ENCODE measurements at places on chromosomes 3 and 15.

GRCh38 chr3:175149675-175150074 is 290.5 kb downstream of the NAALADL2 start:
- no peak for DNase-seq

- peak; percentile 46 for DNase-seq
Observed at GRCh38 chr3:186361762-186362536, at the start of gene DGKG. DGKG (minus strand) TSS chr3:186362234; CDS start chr3:186320459, 41,775 bp downstream.

DNA sequence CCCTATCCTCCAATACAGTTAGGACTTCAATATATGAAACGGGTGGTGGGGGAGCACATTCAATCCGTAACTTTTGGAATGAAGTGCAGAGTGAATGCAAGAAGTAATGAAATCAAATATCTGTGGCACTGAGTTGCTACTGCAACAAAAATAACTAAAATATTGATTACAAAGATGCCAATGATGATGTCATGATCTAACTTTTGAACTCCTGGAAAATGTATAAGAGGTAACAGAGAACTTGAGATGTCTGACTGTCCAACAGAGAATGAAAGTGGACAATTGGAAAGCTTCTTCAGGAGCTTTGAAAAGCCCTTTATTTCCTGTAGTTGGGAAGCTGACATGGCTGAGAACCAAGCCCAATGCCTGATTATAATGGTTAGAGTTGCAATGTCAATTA is 279.9 kb downstream of the ZBBX start:
- no peak for DNase-seq

- no peak for DNase-seq
Observed at GRCh38 chr15:31503256-31503655, 176.6 kb downstream of the KLF13 start.

GRCh38 chr15:63104727-63105126 is 16.9 kb upstream of the LACTB start:
- no peak for DNase-seq

DNA sequence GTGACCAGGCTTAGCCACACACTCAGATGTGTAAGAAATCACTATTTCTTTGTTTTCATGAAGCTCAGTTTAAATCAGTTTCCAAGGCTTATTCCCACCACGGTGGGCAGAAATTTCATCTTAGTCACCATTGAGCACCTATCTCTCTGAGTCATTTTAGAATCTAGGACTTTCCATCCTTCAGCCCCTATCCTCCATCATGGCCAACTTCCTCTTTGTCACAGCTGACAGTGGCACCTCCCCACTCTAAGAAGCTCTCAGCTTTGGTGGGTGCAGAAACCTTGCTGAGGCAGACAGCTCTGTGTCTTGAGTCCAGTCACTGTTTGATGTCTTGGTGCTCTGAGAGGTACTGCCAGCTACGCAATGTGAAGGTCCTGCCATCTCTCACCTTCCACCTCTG is 32.9 kb downstream of the SNTN start:
- DNase-seq: no peak

DNA sequence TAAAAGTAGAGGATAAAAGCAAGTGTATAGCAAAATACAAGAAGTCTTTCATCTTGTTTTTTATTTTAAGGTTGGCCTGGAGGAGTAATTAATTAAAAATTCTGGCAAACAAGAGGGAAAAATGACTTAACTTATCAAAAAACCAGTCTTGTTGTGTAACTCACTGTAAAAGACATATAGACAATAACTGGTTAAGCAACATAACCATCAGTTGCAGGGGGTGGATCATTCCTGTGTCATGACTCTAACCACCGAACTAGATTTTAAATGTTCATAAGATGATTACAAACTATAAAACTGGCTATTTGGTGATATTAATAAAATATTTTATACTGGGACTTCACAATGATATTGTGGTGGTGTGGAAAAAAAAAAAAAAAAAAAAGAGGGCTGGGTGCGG is 130.6 kb downstream of the STAG1 start:
- no peak for DNase-seq

- no peak for DNase-seq
Observed at GRCh38 chr3:188913084-188913483, 258.7 kb upstream of the TPRG1 start.

GRCh38 chr3:115072265-115073021 is 74.6 kb downstream of the ZBTB20 start:
- no peak for DNase-seq

- no peak for DNase-seq
Observed at GRCh38 chr3:148208975-148209374, 488.7 kb upstream of the AGTR1 start.

GRCh38 chr3:152232679-152233078 is 36.0 kb upstream of the MBNL1 start:
- DNase-seq: no peak

GRCh38 chr3:87805670-87806069 is 253.1 kb downstream of the CGGBP1 start:
- no peak for DNase-seq

- DNase-seq: no peak
Observed at GRCh38 chr15:87761736-87762509, 494.6 kb downstream of the NTRK3 start.

GRCh38 chr3:128493570-128494366 is 767 bp upstream of the GATA2 start:
- DNase-seq: no peak

DNA sequence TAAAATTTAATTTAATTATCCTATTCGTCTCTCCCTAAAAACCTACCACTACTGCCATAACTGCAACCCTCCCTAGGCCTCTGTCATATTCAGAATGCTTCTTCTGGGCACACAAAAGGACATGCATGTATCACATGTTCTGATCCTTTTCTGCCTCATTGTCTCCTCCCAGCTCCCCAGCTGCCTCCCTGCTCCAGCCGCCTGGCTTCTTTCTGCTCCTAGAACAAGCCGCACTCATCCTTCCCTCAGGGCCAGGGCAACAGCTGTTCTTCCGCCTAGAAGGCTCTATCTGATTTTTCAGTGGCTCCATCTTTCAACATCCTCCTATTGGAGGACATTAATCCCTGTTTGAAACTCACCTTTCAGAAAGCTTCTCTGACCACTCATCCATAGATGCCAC is 38.6 kb downstream of the TMED3 start:
- no peak for DNase-seq

- DNase-seq: peak; percentile 79
Observed at GRCh38 chr15:75029378-75030022, 6.1 kb downstream of the PPCDC start.

- no peak for DNase-seq
Observed at GRCh38 chr3:30527720-30528119, 78.7 kb upstream of the TGFBR2 start.

DNA sequence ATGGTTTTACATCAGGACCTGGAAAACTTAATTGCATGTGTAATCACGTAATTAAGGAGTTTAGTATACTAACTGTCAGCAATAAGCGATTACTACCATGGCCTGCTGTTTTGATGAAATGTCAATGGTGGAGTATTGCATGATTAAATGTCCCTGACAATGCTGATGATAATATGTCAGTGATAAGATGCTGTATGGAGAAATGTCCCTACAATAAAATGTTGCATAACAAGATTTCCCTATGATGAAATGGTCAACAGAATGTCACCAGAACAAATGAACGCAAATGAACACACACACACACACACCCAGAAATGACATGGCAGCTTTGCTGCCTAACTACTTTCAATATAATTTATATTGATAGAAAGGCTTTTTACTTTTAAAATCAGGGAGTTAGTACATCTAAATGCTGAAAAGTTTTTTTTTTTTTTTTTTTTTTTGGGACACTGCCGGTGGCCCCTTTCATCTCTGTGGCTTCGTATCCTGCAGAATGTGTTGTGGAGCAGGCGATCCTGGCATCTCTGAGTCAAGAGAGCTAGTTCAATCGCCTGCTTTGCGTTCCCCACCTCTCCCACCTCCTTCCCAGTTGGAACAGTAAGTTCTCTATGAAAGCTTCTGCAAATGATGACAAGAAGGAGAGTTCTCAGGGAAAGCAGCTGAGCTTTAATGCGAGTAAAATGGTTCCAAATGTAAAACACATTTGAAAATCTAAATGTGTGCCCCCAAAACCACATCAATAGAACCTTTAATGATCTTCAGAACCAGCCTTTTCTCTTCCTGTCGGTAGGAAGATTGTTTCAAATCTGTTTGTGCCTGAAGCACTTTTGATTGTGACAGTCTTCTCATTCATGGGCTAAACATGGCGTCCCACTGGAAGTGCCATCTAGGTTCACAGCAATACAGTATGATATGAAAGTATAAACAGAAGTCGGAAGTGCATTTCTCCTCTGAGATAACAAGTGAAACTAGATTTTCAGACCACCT is 170.1 kb upstream of the GBE1 start:
- no peak for DNase-seq

DNA sequence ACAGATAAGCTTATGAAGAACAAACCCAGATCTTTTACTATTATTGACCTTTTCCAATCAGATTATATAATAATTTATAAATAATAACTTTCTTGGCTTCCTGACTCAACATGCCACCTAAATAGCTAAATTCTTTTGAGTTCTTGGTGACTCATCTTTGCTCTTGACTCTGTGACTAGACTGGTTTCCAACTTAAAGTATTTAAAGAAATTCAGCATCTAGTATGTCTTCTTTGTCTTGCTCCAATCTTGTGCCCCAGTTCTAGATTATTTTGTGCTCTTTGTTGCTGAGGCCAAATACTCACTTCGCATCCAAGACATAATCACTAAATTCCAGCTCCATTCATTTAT is 483.2 kb upstream of the TBL1XR1 start:
- DNase-seq: no peak

GRCh38 chr3:186254676-186255650 is 107.1 kb downstream of the DGKG start:
- peak; percentile 52 for DNase-seq

DNA sequence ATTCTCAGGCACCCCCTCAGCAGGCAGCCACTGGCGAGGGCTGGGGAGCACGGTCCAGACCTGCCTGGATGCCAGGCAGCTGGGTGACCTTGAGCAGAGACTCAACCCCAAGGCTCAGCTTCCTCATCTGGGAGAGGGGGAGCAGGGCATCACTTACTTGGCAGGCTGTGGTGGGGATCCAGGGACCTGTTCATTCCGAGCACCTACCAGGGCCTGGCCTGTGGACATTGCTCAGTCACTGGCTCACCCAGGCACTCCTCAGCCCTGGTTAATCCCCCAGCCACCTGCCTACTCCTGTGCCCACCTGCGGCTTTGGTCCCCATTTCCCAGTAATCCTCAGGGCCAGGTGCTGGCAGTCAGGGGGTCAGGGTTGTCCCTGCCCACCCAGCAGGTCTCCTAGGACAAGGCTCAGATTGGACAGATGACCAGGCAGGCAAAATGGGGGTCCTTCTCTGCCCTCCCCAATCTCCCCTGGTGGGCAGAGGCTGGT is 9.3 kb upstream of the RPL29 start:
- no peak for DNase-seq

GRCh38 chr3:34851137-34851536 is 788.2 kb upstream of the ARPP21 start:
- DNase-seq: no peak

DNA sequence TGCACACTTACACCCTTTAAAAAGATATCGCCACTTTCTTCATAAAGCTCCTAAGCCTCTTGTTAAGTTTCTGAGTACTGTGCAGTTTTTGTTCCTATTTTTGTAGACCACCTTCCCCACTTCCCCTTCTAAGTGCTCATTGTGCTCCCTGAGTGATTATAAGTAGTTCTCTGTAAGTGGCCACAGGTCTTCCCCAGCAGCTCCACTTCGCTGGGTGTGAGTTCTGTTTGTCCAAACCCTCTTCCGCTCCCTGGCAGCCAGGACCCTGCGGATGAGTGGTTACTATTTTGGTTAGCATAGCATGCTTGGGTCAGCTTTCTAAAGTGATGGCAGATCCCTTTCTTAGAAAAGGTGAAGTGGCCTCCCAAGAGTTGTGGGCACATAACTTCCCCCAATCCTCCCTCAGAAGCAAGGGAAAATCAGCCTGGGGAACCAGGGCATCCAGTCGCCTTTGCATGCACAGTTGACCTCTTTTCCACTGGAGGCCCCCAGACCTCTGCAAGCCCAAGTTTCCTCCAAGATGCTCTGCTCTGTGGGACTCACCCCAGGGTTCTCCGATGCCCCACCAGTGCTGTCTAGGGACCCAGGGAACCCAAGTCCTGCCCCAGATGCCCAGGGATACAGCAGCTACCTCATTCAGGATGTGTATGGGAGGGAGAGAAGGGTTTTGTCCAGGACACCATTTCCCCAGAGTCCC is 69.6 kb downstream of the ATP10A start:
- no peak for DNase-seq

DNA sequence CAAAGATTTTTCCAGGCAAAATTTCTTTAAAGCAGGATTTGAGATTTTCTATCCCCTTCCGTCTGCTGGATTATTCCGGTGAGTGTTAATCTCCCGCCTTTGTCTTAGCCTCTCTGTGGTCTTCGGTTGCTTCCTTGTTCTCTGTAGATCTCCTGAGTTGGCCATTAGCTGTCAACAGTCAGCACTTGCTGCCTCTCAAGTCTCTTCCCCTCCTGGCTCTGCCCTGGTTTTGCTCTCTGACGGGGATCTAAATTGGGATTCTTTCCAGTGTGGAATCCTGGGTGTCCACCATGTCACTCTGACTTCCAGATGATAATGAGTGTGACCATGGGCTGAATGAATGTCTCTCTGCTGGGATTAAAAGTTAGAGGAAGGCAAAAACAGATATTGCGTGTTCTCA is 121.5 kb downstream of the IGF1R start:
- DNase-seq: no peak

DNA sequence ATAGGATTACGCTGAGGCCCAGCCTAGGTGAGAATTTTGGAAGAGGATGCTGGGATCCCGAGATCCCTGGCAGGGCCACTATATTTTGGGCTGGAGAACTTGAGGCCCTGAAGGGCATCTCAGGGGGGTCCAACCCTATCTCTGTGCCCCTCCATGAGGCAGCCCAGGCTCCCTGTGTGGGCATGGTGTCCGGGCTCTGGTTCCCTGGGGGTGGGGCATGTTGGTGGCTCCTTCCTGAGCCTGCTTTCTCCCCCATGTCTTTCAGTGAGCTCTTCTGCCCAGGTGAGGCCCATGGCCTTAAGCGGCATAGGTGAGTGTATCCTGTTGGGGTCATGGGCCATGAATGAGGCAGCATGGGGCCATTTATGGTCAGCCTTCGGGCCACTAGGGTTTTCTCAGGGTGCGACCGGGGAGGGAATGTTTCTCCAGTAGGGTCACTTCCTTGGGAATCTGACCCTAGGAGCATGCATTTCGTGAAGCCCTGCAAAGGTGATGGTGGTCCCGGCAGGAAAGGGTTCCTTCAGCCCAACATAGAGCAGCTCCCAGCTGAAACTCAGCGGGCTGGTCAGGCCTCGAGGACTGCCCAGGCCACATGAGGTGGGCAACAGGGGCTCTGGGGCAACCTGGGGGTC is 191.3 kb downstream of the UBE3A start:
- no peak for DNase-seq

- no peak for DNase-seq
Observed at GRCh38 chr3:14258906-14259904, 80.6 kb downstream of the LSM3 start.

All from activated naive CD8-positive, alpha-beta T cell treated with anti-CD3 and anti-CD28 coated beads for 36 hours (primary cell).